ENCODE measurements at places on chromosomes 6 and 20. TPM values are rescaled to one million over a fixed set of nuclear protein-coding genes. Genes with fewer than 3 reads are reported as not detected.
A peak's percentile ranks its signal among the peaks of the same experiment; 100 is the strongest.

WFDC10B gene
- total RNA-seq, result not detected

DNA sequence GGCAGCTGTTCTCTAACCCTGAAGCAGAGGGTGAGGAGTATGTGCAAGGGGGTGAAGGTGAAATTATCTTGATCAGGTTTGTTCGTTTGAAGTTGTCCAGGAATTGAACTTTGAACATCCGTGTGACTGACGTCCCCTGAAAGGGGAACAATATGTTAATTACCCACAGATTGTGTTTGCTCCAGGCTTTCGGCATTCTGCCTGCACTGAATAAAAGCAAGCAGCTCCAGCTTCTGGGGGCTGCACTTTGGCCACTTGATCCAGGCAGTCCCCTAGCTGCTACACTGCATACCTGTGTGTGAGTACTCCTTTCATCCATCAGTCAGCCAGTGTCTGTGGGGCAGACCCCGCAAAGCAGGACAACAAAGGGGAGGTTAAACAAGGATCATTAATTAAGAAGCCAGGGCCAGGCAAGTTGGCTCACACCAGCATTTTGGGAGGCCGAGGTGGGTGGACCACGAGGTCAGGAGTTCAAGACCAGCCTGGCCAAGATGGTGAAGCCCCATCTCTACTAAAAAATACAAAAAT, 104.8 kb upstream of the BTN3A2 start:
- no peak for DNase-seq

DNA sequence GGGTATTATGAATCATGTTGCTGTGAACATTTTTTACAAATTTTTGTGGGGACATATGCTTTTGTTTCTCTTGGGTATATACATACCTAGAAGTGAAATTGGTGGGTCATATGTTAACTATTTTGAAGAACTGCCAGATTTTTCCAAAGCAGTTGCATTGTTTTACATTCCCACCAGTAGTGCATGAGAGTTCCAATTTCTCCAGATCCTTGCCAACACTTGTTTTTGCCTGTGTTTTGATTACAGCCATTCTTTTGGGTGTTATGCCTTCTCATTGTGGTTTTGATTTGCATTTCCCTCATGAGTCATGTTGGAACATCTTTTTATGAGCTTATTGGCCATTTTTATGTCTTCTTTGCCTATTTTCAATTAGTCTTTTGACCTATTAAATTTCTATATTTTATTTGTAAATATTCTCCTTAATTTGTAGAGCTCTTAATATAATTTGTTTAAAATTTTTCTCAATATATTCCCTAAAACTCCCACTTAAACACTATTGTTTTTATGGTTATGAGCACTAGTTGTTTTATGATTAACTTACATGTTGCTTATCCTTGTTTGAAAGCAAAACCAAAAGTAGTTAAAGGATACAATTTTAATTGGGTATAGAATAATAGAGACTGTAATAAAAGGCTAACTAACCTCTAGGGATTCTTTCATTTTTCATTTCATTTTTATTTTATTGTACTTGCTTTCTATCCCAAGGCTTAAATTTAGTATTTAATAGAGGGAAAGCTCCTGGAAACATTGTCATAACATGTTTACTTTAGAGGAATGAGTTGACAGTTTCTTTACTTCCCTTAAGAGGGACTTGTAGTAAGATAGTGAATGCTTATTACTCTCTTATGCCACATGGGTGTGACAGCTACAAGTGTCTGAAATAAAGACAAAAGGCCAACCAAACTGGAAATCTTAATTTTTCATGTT, 5.5 kb downstream of the UBR2 start:
- DNase-seq, result no peak

RPS10 gene
- 1,455 TPM for total RNA-seq

DNA sequence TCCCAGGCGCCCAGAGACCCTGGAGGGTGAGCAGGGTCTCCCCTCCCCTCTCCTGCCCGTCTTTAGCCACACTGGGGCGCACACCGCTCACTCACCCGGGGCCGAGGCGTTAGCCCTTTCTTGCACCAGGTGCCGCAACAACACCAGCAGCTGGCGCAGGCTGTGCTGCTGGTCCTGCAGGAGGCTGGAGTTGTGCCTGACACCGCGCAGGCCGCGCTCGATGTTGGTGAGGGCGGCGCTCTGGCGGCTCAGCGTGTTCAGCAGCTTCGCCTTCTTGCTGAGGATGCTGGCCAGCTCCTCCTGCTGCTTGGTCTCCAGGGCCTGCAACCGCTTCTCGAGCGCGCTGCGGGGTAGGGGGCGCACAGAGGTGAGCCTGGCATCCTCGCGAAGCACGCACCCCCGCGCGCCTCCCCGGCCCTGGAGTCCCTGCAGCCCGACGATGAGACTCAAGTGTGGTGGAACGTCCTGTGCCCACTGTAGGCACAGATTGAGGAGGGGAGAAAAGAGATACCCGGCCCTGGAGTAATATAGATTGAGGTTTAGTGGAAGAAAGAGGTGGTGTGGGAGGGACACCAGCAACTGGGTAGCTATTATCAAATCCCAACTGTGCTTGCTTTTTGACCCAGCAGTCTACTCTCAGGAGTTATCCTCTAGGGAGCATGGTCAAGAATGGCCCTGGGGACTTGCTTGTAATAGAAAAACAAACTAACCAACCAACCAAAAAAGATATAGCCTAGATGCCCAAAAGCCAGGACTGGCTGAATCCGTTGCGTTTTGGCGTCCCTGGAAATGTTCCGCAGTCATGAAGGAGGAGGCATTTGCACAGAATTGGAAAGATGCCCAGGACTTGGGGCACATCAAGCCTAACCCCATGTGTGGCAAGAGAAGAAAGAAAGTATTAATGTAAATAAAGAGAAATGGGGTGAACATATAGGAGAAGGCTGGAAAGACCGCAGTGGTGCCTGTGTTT, 30.9 kb downstream of the ANGPT4 start:
- no peak for DNase-seq

NRN1 gene
- total RNA-seq, result 19.7 TPM

- no peak for DNase-seq
Measured at GRCh38 chr20:22339946-22340345, 244.4 kb downstream of the FOXA2 start.

BMP2 gene
- 13.8 TPM for total RNA-seq

- DNase-seq, result no peak
Measured at GRCh38 chr6:131551902-131552301, 21.1 kb upstream of the ARG1 start.

- DNase-seq, result no peak
Measured at GRCh38 chr6:140438346-140438735, 1063.9 kb upstream of the CITED2 start.

ANKRD6 gene
- 8.8 TPM for total RNA-seq

GRIK2 gene
- 3.7 TPM for total RNA-seq

GRCh38 chr20:44350567-44350966, 4.9 kb upstream of the HNF4A start:
- DNase-seq, result no peak

TGM2 gene
- total RNA-seq, result 4.8 TPM

GRCh38 chr20:25571817-25572216, 13.5 kb downstream of the NINL start:
- no peak for DNase-seq

GRCh38 chr6:170200458-170200891, 90.4 kb downstream of the DLL1 start:
- DNase-seq, result no peak

ZNF391 gene
- 3.0 TPM for total RNA-seq

LINC00237 gene
- not detected for total RNA-seq

GRCh38 chr20:40657526-40657925, 31.5 kb downstream of the MAFB start:
- DNase-seq, result peak; percentile 71

GRCh38 chr6:5453546-5453945, 192.2 kb downstream of the FARS2 start:
- DNase-seq, result no peak

DNA sequence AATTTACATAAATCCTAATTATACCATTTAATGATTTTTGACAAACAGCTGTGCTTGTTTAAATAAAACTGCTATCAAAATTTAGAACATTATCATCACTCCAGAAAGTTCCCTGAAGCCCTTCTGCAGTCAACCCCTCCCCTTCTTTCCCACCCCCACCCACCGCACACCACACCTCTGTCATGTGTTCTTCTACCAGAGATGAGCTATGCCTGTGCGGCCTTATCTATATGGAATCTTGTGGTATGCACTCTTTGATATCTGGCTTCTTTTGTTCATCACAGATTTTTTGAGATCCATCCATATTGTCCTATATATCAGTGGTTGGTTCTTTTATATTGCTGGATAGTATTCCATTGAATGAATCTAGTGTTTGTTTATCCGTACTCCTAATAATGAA, 7.2 kb downstream of the MYLIP start:
- no peak for DNase-seq

- peak; percentile 85 for DNase-seq
Measured at GRCh38 chr20:40868551-40869217, 159.9 kb upstream of the TOP1 start.

DNA sequence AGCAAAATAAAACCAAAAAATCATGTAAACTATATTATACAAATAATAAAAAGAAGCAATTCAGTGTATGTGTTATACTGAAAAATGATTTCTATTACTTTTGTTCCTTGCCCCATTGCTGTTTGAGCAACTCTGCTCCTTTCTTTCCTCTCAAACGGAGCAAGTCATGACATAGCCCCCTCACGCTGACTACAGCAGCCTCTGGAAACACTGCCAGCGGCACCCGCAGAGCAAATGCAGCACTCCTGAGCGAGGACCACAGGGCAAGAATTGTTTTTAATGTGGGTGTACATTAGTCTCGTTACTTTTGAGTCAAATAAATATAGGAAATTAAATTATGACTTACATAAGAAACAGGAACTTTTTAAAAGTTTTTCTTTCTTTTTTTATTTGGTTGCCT, 350.1 kb upstream of the HSF2 start:
- no peak for DNase-seq

KAT14 gene
- total RNA-seq, result 10.4 TPM

GRCh38 chr6:4460586-4461475, 315.4 kb upstream of the CDYL start:
- peak; percentile 80 for DNase-seq

ZBTB12 gene
- 3.9 TPM for total RNA-seq

- no peak for DNase-seq
Measured at GRCh38 chr20:37392441-37393195, 46.7 kb downstream of the SRC start.

GRCh38 chr6:38051819-38052434, 232.4 kb downstream of the ZFAND3 start:
- no peak for DNase-seq

DNA sequence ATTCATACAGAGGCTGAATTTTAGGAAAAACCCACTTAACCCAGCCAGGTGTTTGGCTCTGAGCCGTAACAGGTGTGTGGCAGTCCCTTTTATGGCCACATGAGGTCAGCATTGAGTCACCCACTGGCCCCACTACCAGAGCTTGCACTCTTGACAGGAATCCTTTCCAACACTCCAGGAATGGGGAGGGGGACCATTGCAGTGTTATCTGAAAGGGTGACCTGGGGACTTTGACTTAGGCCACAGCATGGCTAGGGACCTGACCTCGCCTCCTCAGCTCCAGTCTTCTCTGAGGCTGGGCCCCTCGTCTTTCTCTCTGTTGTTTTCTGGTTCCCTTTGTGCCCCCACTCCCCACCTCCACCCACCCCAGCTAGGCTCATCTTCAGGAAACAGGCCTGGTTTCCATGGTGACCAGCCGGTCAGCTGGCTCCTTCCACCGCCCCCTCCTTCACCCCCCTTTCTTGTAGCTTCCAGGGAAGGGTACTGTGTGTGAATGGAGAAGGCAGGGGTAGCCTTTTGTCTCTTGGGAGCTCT, 2.1 kb upstream of the TMEM151B start:
- peak; percentile 53 for DNase-seq

CLPSL2 gene
- total RNA-seq, result not detected

GRCh38 chr6:34745277-34746103, 11.8 kb upstream of the SNRPC start:
- DNase-seq, result no peak

- no peak for DNase-seq
Measured at GRCh38 chr6:37867756-37868446, 48.4 kb downstream of the ZFAND3 start.

- no peak for DNase-seq
Measured at GRCh38 chr20:57585466-57586213, 24.7 kb downstream of the PCK1 start.

MACROD2 gene
- 17.6 TPM for total RNA-seq

DNA sequence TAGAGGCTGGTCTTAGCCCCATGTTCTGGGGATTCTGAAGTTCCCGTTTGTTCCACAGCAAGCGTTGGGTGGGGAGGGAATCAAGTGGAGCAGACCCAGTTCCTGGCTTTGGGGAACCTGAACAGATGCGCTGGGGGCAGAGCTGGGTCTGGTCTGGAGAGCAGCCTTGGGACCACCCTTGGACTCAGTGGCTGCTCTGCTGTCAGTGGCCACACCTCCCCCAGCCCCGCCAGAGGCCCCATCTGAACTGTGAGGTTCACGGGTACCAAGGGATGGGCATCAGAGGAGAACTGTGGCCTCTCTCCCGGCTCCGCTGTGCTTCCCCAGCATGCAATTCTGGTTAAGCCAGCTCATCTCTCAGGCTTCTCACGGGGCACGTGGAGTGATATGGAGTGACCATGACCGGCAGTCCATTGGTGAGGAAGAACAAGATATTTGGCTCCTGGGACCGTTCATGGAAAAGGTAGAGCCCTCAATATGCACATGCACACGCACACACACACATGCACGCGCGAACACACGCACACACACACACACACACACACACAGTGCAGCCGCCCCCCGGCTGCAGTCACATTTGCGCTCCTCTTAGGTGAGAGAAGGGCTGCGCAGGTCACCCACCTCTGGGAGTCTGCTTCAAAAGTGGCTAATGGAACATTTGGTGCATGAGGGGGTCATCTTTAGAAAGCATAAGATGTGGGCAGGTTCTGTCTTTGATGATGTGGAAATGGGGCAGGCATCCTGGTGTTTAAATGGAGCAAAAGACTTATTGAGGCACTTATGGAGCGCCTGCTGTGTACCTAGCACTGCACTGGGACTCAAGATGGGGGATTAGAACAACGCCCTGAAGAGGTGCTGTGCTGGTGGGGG, 6.0 kb downstream of the DLGAP4 start:
- no peak for DNase-seq

PAK5 gene
- 0.30 TPM for total RNA-seq

All from skin of body (tissue), 3 donors.